ENCODE measurements at places on chromosomes 7 and 10. TPM values are rescaled to one million over a fixed set of nuclear protein-coding genes. Genes with fewer than 3 reads are reported as not detected.

CRHR2 gene
- not detected for total RNA-seq

OPALIN gene
- not detected for total RNA-seq

DNA sequence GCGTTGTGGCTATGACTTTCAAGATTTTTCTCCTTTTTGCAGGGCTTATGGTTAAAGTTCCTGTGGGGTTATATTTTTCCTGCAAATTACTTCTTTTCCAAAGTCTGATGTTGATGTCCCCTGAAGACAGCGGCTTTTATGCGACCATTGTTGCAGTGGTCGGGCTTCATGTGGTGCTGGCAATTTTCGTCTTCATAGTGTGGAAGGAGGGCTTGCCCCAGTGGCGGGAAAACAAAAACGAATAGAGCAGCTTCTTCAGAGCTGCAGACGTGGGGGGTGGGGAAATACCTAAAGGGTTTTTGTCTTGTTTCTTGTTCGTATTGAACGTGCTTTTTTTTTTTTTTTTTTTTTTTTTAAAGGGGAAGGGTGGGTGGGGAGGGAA is 53.8 kb downstream of the MCMBP start:
- no peaks in the 10 kb centered on the region for H3K27me3 ChIP-seq
- peaks cover 8% of the 10 kb centered on the region for H3K4me1 ChIP-seq
- peaks cover 19% of the 10 kb centered on the region for H3K36me3 ChIP-seq
- H3K27ac ChIP-seq: no peak overlapping the region
- H3K4me3 ChIP-seq: no peak overlapping the region

DNA sequence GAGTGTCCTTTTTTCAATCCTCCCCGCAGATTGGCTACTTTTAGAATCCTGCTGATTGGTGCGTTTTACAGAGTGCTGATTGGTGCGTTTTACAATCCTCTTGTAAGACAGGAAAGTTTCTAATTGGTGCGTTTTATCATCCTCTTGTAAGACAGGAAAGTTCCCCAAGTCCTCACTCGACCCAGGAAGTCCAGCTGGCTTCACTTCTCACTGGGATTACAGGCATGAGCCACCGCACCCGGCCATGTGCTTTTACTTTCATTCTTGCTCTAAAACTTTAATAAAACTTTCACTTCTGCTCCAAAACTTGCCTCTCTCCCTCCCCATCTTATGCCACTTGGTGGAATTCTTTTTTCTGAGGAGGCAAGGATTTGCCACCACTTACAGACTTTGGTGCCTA is 17.0 kb upstream of the WAPL start:
- H3K4me3 ChIP-seq: no peak overlapping the region
- peak overlapping the region; percentile 73 for H3K27ac ChIP-seq
- H3K27me3 ChIP-seq: peaks cover 3% of the 10 kb centered on the region
- DNase-seq: no peak
- peaks cover 22% of the 10 kb centered on the region for H3K4me1 ChIP-seq
- no peaks in the 10 kb centered on the region for H3K36me3 ChIP-seq

GRCh38 chr7:129144834-129145668 is 544 bp downstream of the TSPAN33 start:
- peaks cover 14% of the 10 kb centered on the region for H3K27me3 ChIP-seq
- DNase-seq: peak; percentile 60
- peaks cover 21% of the 10 kb centered on the region for H3K4me1 ChIP-seq
